ENCODE measurements at places on chromosomes 6 and 20.

- no peak for DNase-seq
Measured at GRCh38 chr20:32190616-32191415, 16.7 kb downstream of the PLAGL2 start.

- no peak for DNase-seq
Measured at GRCh38 chr6:111776236-111777221, 96.7 kb downstream of the FYN start.

DNA sequence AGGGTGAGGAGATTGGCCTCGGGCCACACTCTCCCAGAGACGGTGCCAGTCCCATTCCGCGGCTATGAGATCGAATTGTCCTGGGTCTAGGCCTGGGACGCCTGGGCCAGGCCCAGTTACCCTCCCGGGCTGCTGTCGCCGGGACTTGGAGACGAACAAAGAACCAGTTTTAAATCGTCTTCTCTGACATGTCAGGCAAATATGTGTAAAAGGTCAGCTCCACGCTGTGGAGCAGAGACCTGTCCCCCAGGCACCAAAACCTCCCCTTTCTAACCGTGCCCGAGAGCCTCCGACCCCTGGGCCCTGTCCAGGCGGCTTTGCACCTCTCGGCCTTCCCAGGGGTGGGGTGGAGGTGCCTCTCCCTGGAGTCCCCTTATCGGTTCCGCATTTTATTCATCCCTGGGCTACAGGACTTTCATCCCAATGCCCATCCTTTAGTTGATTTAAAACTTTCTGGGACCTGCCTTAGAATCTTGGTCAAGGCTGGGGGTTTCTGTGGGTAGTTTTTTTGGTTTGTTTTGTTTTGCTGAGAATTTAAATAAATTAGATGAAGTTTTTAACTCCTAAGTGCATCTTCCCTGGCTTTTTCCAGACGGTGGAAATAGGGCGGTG is 5.8 kb upstream of the TFAP2A start:
- no peak for DNase-seq

DNA sequence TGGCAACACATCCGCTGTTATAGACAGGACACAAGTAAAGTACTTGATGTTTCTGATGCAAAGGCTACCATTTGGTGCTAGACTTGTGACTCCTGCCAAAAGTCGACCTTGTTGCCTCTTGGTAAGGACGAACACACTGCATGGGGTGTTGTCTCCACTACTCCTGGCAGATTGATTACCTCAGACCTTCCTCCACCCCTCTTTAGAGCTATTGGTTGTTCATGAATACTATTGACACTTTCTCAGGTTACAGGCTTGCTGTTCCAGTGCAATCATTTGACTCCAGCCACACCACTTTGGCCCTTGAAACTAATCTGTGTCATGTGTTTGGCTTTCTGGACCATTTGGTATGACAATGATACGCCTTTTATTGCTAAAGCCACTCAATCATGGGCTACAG is 62.3 kb downstream of the TRMT11 start:
- DNase-seq, result no peak

GRCh38 chr6:122903266-122903915 is 92.6 kb upstream of the CLVS2 start:
- no peak for DNase-seq

GRCh38 chr6:108839083-108839642 is 9.1 kb upstream of the ARMC2 start:
- DNase-seq, result no peak

DNA sequence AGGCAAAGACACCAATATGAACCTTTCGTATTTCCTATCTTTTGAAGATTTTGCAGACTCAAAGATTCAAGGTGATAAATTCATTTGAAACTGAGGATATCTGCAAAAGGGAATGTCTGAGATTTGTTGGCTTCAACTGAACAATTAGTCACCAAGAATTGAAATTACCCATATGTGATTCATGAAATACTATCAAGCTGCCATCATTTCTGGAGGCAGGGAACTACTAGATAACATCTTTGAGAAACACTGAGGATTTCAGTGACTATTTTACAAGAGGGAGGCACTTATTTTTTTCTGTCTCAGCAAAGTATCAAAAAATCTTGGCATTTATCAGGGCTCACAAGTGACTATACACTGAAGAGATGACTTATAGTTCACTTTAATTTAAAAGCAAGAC is 39.8 kb upstream of the MMS22L start:
- DNase-seq, result no peak

GRCh38 chr6:17062871-17063440 is 38.9 kb upstream of the STMND1 start:
- DNase-seq, result no peak

- no peak for DNase-seq
Measured at GRCh38 chr6:25332165-25332564, 53.0 kb downstream of the CARMIL1 start.

- DNase-seq, result no peak
Measured at GRCh38 chr6:26347699-26348098, 17.3 kb upstream of the BTN3A2 start.

DNA sequence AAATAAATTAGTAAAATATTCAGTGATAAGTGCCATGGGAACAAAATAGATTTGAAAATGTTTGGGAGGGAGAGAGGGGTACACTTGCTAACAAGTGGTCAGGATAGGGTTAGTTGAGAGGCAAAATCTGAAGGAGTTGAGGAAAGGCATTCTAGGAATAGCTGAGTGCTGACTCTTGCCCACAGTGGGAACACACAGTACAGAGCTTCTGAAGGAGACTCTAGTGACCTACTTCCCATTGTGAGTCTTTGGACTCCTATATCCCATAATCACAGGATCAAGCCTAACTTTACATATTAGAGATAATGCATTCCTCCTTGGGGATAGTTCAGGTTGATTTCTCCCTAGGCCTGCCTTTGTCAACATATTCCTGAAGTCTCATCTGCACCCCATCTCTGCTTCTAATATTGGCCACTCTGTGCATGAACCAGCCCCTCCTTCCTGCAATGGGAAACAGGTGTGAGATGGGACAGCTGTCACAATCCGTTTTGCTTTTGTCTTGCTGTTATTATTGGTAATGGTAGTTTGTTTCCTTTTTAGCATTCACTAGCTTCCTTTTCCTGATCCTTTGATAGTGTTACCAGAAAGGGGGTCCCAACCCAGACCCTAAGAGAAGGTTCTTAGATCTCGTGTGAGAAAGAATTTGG is 2.6 kb upstream of the TRIM38 start:
- DNase-seq, result no peak

- no peak for DNase-seq
Measured at GRCh38 chr6:84103029-84103428, 69.5 kb downstream of the MRAP2 start.

DNA sequence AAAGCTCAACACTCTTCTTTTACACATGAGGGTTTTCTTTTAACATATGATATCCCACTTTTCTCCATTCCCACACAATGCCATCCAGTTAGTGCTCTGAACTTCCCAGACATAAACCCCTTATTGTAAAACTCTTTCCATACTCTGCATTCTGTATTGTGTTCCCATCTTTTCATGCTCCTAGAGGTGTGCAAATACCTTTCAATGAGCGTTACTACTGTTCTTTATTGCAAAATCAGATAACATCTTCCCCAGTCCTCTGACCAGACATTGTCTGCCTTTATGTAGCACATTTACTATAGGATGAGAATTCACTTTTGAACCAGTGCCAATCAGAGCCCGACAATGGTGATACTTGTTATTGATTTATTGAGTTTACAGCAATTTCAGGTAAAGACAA is 296.2 kb downstream of the GRIK2 start:
- DNase-seq, result no peak

- DNase-seq, result no peak
Measured at GRCh38 chr6:34359418-34360158, 32.9 kb downstream of the NUDT3 start.

DNA sequence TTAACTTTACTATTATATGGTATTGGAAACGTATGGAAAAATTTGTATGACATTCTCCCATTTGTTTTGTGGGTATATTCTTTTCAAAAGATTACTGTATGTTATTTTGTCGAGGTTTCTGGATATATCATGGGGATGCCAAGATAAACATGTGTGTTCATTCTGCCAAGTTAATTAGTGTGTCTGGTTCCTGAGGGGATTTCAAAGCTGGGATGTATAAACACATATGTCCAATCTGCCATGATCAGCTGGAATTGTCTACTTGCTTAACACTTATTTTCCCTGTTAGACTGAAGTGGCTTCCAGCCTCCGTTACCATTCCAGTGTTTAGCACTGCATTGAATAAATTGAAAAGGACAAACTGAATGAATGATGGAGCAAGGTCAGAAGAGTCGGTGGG is 86.2 kb downstream of the DNAH8 start:
- no peak for DNase-seq

DNA sequence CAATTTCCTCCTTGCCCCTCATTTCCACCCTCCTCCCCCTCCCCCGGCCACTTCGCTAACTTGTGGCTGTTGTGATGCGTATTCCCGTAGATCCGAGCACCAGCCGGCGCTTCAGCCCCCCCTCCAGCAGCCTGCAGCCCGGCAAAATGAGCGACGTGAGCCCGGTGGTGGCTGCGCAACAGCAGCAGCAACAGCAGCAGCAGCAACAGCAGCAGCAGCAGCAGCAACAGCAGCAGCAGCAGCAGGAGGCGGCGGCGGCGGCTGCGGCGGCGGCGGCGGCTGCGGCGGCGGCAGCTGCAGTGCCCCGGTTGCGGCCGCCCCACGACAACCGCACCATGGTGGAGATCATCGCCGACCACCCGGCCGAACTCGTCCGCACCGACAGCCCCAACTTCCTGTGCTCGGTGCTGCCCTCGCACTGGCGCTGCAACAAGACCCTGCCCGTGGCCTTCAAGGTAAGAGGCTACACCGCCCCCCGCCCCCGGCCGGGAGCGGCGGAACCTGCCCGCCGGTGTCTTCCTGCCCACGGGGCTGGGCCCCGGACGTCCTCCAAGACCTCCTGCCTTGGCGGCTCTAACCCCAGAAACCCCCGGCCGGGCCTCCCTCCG is 44.9 kb upstream of the SUPT3H start:
- peak; percentile 34 for DNase-seq

- no peak for DNase-seq
Measured at GRCh38 chr6:53446151-53446550, 97.4 kb upstream of the ELOVL5 start.

- DNase-seq, result no peak
Measured at GRCh38 chr6:116221911-116222310, 32.0 kb downstream of the TSPYL4 start.
